ENCODE measurements at places on chromosomes 13 and 19.

DNA sequence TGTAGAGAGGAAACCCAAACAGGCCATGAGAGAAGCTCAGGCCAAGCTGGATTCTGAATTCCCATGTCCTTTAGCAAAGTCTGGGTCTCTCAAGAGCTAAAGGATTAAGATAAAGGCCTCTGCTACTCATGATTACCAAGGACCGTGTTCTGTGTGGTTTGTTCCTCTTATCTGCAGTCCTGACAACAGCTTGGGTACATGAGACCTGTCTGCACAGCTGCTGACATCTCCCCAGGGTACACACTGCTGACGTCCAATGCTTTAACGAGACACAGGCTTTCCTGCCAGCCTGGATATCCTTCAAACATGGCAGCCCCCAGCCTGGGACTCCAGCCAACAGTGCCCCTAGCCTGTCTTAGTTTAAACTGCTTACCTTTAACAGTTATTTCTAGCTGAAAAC is 211.0 kb downstream of the SLC7A1 start:
- no peak for DNase-seq

DNA sequence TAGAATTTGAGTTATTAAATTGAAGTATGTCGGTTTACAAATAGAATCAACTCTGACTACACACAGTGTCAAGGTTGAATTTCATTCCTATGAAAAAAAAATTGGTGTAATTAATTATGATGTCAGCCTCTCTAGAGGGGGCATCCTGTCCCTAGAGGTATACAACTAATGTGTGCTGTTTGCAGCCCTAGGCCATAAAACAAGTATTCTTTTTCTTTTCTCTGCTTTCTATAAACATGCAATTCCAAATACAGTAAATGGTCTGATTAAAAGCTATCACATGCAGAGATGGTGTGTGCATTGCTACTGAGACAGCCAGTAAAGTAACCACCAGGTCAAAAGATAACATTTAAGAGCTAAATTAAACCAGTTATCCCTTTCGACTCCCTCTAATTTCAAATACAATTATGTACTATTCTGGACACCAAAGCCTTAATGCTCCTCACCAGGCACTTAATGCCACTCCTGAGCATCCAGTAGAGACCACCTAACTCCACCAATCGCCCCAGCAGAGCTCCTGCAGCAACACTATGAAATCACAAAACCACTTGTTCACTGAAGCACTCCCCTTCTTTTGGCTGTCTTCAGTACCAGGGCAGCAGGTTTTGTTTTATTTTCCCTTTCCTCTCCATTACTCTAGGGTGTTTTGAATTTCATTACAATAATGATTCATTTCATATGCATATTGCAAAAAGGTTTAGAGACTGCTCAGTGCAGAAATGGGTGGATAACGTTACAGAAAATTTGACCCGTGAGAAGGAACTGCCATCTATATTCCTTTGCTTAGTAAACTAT is 426.9 kb downstream of the PCDH9 start:
- DNase-seq = no peak

- DNase-seq = no peak
Observed at GRCh38 chr13:25881136-25881926, 170.5 kb downstream of the SHISA2 start.

GRCh38 chr13:19607523-19608078 is 25.9 kb upstream of the MPHOSPH8 start:
- no peak for DNase-seq

DNA sequence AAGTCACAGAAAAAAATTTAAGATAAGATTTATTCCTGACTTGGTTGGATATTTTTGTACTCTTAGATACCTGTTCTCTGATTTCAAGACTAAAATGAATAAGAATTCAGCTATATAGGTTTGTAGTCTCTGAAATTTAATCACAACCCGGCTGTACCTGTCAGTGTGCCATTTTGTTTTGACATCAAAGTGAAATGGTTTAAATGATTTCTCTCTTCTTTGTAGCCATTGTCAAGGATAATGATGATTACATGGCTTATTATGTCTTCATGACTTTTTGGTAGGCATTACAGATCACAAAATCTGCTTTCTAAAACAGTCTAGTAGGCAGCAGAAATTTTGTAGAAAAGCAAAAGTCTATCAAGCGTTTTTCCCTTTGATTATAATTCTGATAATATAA is 72.5 kb downstream of the PCDH17 start:
- DNase-seq = no peak

DNA sequence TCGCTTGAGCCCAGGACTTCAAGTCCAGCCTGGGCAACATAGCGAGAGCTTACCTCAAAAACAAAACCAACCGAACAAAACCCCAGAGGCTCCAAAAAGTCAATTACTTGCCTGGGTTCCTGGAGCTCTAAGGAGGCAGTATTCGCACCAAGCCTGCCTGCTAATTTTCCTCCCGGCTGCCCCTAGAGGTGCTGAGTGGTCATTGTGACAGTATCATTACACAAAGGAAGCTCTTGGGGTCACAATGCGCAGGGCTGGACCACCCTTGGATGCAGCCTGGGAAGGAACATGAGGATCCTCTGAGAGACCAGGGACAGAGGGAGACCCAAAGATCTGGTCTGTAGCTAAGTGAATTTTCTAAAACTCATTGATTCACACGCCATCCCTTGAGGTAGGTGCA is 8.5 kb upstream of the PEX11G start:
- no peak for DNase-seq

DNA sequence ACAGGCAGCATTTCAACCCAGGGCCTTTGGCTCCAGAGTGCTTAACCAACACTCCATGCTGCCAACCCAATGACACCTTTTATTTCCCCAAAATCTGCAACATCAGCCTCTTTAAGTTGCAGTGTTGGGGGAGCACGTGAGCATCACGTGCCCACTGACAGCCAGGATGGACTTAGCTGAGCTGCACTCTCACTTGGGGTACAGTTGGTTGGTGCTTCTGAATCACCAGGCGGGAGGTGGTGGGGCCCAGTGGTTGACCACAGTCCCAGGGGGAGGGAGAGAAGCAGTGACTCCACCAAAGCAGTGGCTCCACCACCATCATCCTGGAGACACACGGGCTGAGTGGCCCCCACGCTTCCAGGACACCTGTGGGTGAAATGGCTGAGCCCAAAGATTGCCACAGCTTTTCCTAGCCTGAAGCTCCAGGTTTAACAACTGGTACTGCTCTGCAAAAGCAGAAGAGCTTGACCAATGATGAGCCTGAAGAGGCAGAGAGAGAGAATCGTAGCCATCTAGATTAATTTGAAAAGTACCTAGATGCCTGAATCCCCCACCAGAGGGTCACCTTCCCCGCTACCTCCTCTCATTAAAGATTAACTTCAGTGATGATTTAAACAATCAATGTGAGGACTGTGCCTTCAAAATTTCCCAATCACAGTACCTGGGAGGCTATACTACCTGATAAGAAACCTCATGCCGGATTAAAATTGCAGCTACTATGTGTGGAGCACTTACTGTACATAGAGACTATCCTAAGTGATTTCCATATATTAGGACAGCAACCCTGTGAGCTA is 193.8 kb downstream of the FOXO1 start:
- DNase-seq = no peak

DNA sequence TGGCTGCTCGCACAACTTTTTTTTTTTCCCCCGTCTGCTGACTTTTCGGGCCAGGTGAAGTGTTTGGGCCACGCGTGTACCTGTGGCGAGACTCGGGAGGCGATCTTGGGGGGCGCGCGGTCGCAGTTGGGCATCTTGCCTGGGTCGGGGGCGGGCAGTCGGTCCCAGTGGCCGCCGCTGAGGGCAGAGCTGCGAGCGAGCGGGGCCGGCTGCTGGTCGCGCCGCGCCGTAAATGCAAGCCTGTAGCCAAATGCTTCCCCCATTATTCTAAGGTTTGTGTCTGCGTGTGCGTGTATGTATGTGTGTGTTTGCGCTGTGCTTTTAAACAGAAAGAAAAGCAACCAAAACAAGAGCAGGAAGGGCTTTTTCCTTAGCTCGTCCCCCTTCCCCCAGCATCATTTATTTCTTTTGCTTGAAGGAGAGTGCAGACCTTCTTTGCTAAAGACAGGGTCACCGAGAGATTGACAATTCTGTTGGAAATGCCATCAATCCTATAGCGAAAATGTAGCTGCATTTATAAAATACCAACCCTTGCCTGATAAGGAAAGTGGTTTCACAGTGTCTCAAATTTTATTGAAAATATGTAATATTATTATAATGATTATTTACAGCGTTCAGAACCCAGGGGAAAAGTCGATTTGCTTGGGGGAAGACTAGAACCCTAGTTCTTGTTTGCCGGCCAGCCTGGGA is 143.2 kb upstream of the ZNF536 start:
- DNase-seq = no peak

DNA sequence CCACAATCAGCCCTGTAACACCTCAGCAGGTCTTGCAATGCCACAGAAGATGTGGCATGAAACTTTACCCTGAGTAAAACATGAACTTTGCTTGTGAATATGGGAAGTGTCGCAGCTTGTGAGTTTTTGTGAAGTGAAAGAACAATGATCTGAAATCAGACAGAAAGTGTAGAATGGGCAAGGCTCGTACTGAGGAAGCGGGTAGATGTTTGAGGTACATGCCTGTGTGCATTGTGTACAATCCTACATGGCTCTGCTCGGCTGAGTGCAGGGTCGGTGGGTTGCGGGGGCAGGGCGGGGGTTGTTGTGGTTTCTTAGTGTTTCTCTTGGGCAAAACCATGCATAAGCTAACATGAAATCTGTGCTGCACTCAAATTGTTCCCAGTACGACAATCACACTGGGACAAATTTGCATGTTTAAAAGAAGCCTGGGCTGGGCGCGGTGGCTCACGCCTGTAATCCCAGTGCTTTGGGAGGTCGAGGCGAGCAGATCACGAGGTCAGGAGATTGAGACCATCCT is 1.1 kb downstream of the NLRP13 start:
- no peak for DNase-seq

DNA sequence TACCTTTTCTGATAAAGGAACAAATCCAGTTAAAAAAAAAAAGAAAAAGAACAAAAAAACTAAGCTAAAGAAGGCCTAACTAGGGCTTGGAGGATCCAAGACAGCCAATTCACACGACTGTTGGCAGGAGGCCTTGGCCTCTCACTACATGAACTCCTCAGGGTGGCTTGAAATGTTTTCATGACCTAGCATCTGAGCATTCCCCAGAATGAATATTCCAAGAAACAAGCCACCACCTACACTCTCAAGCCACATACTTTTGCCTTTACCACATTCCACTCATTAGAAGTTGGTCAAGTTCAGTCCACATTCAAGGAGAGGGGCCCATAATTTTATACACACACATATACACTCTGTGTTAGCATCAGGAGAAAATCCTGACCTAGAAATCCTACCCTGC is 97.6 kb upstream of the SIAH3 start:
- no peak for DNase-seq

DNA sequence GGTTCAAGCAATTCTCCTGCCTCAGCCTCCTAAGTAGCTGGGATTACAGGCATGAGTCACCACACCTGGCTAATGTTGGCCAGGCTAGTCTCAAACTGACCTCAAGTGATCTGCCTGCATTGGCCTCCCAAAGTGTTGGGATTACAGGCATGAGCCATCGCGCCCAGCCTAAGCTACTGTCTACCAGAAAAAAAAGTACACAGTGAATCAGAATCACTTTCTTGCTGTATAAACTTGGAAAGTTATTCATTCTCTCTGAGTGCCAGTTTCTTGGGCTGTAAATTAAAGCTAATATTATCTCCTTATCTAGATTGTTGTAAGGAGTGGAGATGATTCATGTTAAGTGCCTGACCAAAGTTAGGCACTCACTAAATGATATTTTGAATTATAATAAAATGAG is 242.8 kb downstream of the ENOX1 start:
- DNase-seq = no peak

DNA sequence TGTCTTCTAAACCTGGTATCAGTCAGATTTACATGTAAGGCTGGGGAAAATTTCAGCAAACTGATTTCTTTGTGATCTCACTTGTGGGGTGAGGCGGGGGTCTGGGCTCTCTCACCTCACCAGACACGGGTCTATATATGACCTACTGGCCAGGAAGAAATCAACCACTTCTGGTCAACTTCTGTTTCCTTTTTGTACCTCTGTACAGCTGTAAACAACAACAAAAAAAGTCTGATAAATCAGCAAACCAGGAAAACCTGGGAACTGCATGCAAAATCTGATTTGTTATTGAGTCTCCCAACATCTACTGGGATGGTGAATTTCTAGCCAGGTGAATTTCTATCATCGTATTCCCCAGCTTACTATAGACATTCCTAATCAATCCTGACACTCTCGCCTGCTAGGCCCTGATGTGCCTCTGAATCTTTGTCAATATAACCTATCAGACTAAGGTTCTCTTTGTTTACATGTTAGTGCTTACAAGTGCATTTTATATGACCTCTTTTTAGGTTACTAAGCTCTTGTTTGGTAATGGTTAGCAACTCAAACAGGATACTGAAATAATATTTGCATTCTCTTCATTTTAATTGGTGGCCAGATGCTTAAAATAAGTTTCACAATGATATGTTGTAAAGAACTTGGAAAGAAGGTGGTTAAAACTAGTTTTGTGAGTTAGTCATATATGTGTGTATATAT is 77.7 kb downstream of the LRRC63 start:
- DNase-seq = no peak

- no peak for DNase-seq
Observed at GRCh38 chr13:30355384-30355699, 48.0 kb upstream of the KATNAL1 start.

GRCh38 chr13:105159841-105160240 is 1375.6 kb downstream of the EFNB2 start:
- DNase-seq = no peak

GRCh38 chr13:48579165-48579918 is 46.5 kb upstream of the RCBTB2 start:
- DNase-seq = no peak

DNA sequence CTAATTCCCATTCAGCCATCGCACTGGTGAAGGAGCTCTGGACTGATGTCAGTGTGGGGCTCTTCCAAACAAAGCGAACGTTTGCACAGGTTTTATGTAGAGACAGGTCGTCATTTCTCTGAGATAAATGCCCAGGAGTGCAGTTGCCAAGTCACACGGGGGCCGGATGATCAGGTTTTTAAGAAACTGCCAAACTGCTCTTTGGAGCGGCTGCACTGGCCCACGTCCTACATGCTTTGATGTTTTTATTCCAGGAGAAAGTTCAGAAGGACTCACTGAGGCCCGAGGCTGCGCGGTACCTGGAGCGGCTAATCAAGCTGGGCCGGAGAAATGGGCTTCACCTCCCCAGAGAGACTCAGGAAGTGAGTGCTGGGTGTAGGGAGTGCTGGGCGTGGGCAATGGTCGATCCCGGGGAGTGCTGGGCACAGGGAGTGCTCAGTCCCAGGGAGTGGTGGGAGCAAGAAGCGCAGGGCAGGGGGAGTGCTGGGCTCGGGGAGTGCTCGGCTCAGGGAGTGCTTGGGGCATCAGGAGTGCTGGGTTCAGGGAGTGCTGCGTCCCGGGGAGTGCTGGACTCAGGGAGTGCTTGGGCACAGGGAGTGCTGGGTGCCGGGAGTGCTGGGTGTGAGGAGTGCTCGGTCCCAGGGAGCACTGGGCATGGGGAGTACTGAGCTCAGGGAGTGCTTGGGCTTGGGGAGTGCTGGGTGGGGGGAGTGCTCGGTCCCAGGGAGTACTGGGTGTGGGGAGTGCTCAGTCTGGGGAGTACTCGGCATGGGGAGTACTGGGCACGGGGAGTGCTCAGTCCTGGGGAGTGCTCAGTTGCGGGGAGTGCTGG is 10.7 kb downstream of the THOP1 start:
- no peak for DNase-seq

- DNase-seq = no peak
Observed at GRCh38 chr13:97276862-97277269, 54.7 kb downstream of the MBNL2 start.

Measured in NT2/D1 (cell line).